ENCODE measurements at places on chromosomes 13 and 19. TPM values are rescaled to one million over a fixed set of nuclear protein-coding genes. Genes with fewer than 3 reads are reported as not detected.
A peak's percentile ranks its signal among the peaks of the same experiment; 100 is the strongest.

DNA sequence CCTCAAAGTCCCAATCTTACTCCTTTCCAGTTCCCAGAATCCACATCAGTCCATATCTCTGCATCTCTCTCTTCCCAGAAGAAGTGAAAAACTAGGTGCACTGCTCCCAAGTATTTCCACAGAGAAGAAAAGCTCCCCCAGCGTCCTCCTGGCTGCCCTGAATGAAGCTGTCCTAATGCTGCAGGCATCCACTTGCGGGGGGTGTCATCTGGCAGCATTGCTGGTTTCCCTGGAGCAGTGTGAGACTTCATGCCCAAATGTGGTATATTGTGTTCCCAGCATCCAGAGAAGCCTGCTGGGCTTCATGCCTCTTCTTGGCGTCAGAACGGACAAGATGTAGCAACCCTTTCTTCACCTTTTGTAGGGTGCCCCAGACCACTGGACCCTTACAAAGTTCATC is 32.9 kb upstream of the ARHGEF7 start:
- no peak overlapping the region for H3K27ac ChIP-seq
- no peak overlapping the region for H3K4me3 ChIP-seq
- DNase-seq, result no peak
- H3K4me1 ChIP-seq, result peaks cover 10% of the 10 kb centered on the region

DNA sequence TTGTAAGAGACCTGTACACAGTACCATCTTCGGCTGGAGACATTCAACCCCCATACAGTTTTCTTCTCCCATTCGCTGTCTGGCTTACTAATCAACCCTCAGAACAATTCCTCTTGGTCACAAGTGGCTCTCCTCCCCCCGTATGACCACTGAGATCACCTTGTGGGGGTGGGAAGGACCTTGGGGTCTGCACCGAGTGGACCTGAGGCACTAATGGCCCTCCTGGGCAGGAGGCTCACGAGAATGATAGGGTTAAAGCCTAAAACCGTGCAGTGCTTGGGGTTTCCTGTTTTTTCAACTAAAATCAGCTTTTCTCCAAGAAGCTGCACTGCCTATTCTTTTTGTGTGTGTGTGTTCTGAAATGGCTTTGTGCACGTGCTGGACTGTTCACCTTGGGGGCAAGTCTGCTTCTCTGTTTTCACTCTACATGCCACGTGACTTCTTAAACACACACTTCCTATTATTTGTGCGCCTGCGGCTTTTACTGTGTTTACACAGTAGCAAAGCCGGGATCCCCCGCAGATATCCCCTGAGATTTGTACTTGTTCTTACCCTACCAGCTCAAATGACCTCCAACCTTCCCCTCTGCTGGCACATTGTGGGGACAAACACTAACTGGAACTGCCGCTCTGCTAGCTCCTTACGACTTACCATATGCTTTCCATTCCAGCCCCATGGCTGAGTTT is 12.3 kb downstream of the RBM26 start:
- H3K4me3 ChIP-seq, result no peak overlapping the region
- no peak for DNase-seq
- no peaks in the 10 kb centered on the region for H3K36me3 ChIP-seq
- H3K4me1 ChIP-seq, result peaks cover 19% of the 10 kb centered on the region

DNA sequence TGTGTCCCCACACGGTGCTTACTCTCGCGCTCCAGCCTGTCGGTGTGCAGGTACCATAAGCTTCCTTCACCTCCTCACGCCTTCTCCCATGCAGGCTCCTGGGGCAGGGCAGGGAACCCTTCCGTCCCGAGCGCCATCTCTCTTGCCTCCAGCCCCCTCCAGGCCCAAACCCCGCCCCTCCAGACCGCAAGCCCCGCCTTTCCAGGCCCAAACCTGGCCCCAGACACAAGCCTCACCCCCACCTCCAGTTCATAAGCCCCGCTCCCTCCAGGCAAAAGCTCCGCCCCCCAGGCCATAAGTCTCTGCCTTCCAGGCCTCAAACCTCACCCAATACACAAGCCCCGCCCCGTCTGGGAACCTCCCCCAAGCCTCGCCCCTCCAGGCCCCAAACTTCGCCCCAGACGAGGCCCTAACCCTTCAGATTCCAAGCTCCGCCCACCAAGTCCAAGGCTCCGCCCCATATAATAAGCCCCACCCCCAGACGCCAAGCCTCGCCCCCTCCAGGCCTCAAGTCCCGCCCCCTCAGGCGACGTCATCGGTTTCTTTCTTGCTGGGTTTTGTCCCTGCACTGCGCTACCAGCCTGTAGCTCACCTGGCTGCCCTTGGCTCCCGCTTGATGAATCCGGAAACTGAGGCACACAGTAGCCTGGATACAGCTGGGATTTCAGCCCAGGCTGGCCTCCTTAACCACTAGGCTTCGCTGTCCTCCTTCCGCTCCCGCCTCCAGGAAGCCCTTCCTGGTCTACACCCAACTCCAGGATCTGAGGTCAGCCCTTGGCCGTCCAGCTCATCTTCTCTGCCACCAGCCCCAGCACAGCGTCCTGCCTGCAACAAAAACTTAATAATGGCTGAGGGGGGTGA is 16.1 kb downstream of the MKNK2 start:
- peaks cover 31% of the 10 kb centered on the region for H3K4me1 ChIP-seq
- H3K27me3 ChIP-seq, result no peaks in the 10 kb centered on the region
- peak overlapping the region; percentile 90 for H3K27ac ChIP-seq
- H3K36me3 ChIP-seq, result peaks cover 11% of the 10 kb centered on the region
- DNase-seq, result peak; percentile 74
- H3K4me3 ChIP-seq, result no peak overlapping the region

The GNG7 gene
- 6.8 TPM for polyA plus RNA-seq

GRCh38 chr13:40631605-40632004 is 34.8 kb downstream of the FOXO1 start:
- DNase-seq, result no peak
- no peaks in the 10 kb centered on the region for H3K27me3 ChIP-seq
- no peak overlapping the region for H3K4me3 ChIP-seq
- no peak overlapping the region for H3K27ac ChIP-seq
- H3K36me3 ChIP-seq, result no peaks in the 10 kb centered on the region

Data from sigmoid colon (tissue), 7 donors.